ENCODE measurements at places on chromosomes 7 and 10. TPM values are rescaled to one million over a fixed set of nuclear protein-coding genes. Genes with fewer than 3 reads are reported as not detected.

DNA sequence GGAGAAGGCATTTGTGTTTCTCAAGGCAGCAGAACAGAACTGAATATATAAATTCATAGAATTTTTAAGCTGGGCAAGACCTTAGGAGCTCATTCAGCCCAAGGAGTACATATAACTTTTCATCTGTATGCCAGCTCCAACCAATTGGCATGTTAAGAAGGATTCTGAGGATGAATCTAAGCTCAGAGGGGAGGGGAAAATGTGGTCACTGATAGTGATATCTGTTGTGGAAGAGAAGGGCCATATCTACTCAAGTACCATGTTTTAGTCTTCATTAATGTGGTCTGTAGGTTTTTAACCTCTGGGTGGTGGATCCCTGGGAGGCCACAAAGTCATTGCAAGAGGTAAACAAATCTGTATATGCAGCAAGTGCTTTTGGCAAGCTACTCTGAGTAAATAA is 6.4 kb downstream of the CALD1 start:
- no peaks in the 10 kb centered on the region for H3K27me3 ChIP-seq
- H3K4me3 ChIP-seq = peak overlapping the region; percentile 4
- H3K36me3 ChIP-seq = no peaks in the 10 kb centered on the region
- peak overlapping the region; percentile 1 for H3K27ac ChIP-seq
- DNase-seq = no peak

DNA sequence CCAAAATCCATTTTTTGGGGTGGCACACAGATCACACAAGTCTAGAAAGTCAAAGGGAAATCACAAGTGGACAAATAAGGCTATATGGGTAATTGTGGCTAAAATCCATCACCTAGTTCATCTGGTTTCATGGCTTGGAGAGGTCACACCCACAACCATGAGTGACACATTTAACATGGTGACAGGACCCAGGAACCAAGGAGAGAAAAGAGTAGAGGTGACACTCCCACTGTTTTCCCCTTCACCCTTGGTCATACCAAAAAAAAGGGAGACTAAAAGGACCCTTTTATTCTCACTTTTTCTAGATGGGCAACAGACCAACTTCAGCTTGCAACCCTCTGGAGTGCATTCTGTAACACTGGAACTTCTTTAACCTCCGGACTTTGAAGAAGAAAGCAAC is 46.2 kb upstream of the ZNF107 start:
- no peak overlapping the region for H3K27ac ChIP-seq
- no peaks in the 10 kb centered on the region for H3K4me1 ChIP-seq
- no peaks in the 10 kb centered on the region for H3K27me3 ChIP-seq

PSPH gene
- total RNA-seq = 11.4 TPM

GRCh38 chr7:154947604-154948003 is 55.3 kb downstream of the PAXIP1 start:
- H3K4me3 ChIP-seq = no peak overlapping the region
- H3K27ac ChIP-seq = no peak overlapping the region
- no peaks in the 10 kb centered on the region for H3K4me1 ChIP-seq
- peaks cover 12% of the 10 kb centered on the region for H3K36me3 ChIP-seq
- H3K27me3 ChIP-seq = no peaks in the 10 kb centered on the region
- DNase-seq = no peak

- no peaks in the 10 kb centered on the region for H3K4me1 ChIP-seq
- DNase-seq = no peak
- no peaks in the 10 kb centered on the region for H3K27me3 ChIP-seq
- H3K4me3 ChIP-seq = no peak overlapping the region
Measured at GRCh38 chr7:143454091-143454680, 10.9 kb downstream of the TAS2R60 start.

All from breast epithelium (tissue), 4 donors.